ENCODE measurements at places on chromosomes 1 and 21.

GRCh38 chr1:5707566-5708345 is 284.5 kb downstream of the NPHP4 start:
- DNase-seq = no peak

- DNase-seq = no peak
Observed at GRCh38 chr1:41704196-41704595, 214.5 kb downstream of the HIVEP3 start.

- DNase-seq = no peak
Observed at GRCh38 chr21:38264571-38264970, 7.8 kb downstream of the KCNJ15 start.

GRCh38 chr1:180208264-180208663 is 21.8 kb upstream of the LHX4 start:
- DNase-seq = no peak

DNA sequence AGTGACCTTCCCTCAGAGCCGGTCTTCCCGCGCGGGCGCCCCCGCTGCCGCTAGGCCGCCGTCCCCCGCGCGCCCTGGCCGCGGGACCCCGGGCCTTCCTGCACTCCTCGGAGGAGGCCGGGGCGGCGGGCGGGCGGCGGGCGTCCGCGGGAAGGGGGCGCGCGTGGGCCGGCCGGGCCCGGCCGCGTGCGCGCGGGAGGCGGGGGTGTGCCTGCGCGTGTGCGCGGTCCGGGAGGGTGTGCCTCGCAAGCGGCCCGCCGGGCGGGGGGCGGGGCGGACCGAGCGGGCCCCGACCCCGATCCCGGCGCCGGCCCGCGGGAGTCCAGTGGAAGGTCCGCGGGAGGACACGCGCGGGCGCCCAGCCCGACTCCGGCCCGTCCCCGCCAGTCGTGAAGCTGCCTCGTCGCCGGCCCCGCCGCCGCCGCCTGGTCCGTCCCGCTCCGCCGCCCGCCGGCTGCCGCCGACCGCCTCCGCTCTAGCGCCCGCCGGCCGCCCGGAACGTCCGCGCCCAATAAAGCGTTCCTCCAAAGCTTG is 438 bp downstream of the MRPS6 start:
- peak; percentile 52 for DNase-seq

GRCh38 chr1:218836264-218836663 is 337.4 kb upstream of the LYPLAL1 start:
- no peak for DNase-seq

DNA sequence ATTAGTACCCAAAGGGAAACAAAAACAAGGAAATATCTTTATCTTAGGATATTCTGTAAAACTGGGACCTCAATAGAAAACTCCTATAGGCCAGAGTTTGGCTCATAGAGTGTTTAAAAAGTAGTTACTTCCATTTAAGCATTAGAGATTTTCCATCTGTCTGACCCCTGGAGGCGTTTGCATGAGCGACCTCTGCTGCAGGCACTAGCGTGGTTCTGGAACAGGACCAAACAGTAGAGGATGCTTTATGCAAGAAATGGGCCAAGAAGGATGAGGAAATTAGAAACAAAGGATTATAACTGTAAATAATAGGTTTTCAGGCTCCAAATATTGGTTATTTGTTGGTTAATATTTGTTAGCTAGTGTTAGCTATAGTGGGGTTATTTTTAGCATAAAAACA is 5.7 kb downstream of the ZBTB40 start:
- DNase-seq = no peak
